AG09309 (cell line): ENCODE measurements at places on chromosomes 2 and 18.
A peak's percentile ranks its signal among the peaks of the same experiment; 100 is the strongest.

GRCh38 chr18:31723990-31724711 is 36.5 kb downstream of the SLC25A52 start:
- DNase-seq, result no peak

- DNase-seq, result no peak
Observed at GRCh38 chr2:215529271-215529670, 93.4 kb upstream of the FN1 start.

DNA sequence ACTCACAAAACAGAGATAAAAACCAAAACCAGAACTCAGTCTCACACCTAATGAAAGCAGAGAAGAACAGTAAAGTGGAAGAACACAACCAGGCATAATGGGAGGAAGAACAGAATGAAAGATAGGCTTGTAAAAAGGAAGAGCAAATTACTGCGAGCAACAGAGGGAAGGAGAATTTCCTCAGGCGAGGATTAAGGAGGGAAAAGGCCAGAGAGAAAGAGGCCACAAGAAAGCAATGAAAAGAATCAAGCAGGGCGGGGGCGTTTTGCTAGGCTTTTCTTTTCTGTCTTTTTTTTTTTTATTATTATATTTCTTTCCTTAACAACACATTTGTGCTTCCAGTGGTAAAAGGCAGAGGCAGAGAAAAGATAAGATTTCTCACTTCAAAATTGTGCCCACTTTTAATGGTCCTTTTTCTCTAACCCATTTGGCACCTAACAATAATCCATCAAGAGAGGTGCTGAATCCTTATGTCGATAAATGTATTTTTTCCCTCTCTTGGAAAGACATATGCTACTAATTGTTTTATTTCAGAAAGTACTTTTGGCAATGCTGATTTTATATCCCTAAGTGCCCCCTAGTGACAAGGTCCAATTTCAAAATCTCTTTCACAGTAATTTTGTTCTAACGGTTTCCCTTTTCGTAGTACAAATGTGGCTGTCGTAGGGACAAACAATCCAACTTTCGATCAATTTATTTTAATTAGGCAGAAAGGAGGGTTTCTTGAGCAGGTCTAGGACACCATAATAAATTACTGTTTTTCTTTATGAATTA is 138.7 kb upstream of the AQP4 start:
- DNase-seq, result peak; percentile 1

GRCh38 chr18:39238981-39239660 is 1673.5 kb upstream of the CELF4 start:
- DNase-seq, result no peak

- DNase-seq, result no peak
Observed at GRCh38 chr18:12283256-12283655, 24.8 kb upstream of the TUBB6 start.

DNA sequence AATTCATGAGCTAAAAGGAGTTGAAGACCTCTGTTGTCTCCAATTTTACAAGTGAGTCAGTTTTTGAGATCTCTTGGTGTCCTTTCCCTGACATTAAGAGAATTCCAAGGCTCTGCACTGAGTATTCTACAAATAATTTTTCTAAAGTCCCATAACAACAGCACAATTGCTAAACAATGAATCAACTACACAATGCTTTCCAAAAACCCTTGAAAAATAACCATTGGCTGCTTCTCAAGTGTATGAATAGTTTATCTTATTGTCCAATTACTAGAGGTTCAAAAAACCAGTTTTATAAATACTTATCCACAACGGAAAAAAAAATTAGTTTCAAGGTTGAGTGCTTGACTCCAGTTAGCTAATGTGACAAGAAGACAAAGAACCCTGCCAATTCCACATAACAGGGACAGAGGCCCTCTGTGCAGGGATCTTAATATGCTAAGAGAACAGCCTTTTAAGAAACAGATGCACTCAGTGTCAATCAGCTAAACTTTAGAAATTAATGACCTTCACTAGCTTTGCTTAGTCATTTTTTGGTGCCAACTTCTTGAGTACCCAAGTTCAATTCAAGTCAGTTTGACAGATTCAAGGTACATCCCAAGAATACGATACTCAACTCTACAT is 266.6 kb upstream of the CYP26B1 start:
- no peak for DNase-seq

DNA sequence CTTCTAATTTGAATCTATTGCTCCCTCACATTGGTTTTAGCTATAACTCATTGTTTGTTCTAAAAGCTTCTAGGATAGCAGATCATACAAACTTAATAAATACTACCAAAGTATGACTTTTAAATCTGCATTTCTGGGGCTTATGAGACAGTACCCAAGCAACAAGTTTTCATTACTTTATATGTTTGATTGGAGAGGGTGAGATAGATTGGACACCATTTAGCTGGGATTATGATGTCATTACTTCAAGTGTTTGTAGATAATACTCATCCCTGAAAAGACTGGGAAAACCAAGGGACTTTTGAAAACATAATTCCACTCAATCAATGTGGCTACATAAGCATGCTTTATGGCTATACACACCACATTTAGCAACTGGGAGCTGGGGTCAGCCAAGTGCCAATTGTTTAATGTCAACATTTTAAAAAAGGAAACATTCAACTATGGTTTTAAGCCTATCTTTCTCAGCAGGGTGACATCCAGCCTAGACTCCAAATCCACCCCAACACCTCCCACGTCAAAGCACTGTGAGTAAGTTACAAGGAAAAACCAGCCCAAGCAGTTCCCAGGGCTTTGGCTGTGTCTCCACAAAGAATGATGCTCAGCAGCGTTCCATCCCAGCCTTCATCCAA is 119.9 kb downstream of the ETAA1 start:
- DNase-seq, result peak; percentile 72

DNA sequence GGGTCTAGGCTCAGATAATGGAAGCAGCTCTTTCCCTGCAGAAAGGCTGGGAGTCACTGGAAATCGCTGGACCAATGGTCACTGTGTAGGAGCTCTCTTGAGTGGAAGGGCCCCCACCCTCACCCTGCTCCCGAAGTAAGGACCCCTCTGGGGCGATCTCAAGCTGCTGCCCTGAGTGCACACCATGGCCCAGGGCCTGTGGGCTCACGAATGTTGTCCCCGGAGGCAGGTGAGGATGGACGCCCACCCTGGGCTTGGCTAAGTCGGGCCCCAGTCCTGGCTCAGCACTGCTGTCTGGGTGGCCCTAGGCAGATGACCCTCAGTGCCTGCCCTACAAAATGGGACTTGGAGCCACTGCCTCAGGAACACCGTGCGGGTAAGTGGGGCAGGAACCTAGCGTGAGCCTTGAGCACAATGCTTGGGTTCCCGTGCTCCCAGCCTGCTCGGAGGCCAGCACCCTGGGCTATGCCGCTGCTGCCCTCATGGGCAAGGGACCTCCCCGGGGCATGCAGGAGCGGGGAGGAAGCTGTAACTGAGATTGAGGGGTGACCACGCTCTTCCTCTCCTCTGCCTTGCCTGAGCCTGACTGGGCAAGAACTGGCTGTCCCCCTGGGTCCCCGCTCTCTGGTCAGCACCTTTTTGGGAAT is 3.7 kb downstream of the D2HGDH start:
- DNase-seq, result no peak

GRCh38 chr2:143401861-143402260 is 272.6 kb downstream of the ARHGAP15 start:
- DNase-seq, result no peak

- DNase-seq, result no peak
Observed at GRCh38 chr18:27666016-27666415, 480.9 kb upstream of the CHST9 start.

DNA sequence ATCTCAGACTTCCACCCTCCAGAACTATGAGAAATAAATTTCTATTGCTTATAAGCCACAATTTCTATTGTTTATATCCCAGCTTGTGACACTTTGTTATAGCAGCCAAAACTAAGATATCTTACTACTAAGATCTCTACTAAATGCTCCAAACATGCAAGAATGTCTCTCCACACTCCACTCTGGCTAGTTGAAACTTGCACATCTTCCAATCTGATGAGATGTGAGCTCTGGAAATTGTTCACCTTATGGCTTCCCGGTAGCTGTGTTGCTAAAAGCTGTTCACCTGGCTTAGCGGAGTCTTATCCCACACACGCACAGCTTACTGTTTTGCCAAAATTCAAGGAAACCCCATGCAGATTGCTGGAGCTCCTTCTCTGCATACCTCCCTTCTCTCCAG is 43.9 kb downstream of the PKDCC start:
- DNase-seq, result no peak

- DNase-seq, result no peak
Observed at GRCh38 chr2:199659207-199659606, 191.8 kb downstream of the FTCDNL1 start.

- DNase-seq, result no peak
Observed at GRCh38 chr2:64420677-64421076, 33.3 kb upstream of the LGALSL start.

GRCh38 chr2:61478086-61478485 is 7.2 kb upstream of the USP34 start:
- DNase-seq, result no peak

GRCh38 chr2:229674830-229675530 is 39.4 kb downstream of the DNER start:
- no peak for DNase-seq

GRCh38 chr2:237533668-237534161 is 32.7 kb upstream of the PRLH start:
- no peak for DNase-seq

DNA sequence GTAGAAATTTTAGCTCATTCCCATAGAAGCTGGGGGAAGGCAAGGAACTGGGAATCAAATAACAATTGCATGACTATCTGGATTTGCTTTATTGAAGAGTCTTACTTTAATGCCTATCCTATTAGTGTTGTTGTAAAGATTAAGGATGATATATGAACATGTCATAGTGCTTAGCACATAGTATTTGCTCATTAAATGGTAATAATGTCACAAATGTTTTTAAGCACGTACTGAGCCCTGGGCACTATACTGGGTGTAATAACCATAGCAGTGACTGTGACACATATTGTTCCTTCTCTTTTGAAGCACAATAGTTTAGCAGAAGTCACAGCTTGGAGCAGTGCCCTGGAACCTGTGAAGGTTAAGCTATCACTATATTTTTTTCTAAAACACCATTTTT is 47.2 kb upstream of the DTNB start:
- no peak for DNase-seq

GRCh38 chr2:143881246-143881645 is 638.7 kb downstream of the ZEB2 start:
- no peak for DNase-seq

DNA sequence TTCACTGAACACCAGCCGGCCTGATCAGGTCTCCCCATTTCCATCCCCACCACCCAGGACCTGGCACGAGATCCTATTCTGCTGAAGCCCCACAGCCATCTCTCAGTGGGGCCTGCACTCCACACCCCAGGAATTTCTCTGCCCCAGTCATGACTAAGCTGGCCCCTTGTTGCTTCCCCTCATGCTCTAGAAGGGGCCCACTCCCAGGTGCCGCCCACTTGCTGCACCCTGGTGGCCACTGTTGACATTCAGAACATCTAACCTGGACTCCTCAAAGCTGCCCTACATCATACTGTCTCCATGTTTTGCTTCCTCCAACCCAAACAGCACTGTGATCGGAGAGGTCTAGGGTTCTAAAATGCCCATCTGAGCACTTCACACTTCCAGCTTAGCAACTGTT is 90.7 kb upstream of the KLHL29 start:
- DNase-seq, result no peak

DNA sequence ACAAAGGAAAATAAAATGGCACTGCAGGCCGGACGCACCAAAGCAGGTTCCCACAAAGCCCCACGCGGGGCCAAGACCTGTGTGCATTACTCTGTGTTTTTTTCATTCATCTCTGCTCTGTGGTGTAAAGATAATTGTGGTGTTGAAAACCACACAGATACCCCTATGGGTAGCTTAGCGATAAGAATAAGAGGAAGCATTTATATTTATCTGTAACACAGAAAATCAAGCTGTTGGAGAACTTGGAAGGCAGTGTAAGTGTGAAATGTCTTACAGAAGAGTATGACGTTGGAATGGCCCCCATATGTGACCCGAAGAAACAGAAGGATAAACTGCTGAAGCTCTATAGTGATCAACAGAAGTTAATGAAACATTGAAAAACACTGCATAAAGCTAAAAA is 20.3 kb upstream of the MARCO start:
- no peak for DNase-seq

DNA sequence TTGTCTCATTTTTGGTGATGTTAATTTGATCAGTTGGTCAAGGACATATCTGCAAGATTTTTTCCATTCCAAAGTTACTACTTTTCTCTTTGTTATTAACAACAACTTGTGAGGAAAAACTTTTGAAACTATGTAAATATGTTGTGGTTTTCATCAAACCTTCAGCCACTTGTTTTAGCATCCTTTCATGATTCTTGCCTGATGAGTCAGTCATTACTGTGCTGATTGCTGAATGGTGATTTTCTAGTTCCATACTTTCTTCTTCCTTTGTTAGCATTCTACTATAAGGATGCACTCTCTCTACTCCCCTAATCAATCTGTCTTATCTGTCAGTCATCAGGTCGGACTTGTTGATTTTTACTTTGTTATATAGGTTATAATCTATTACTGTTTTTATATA is 10.9 kb downstream of the TMEM87B start:
- peak; percentile 52 for DNase-seq

DNA sequence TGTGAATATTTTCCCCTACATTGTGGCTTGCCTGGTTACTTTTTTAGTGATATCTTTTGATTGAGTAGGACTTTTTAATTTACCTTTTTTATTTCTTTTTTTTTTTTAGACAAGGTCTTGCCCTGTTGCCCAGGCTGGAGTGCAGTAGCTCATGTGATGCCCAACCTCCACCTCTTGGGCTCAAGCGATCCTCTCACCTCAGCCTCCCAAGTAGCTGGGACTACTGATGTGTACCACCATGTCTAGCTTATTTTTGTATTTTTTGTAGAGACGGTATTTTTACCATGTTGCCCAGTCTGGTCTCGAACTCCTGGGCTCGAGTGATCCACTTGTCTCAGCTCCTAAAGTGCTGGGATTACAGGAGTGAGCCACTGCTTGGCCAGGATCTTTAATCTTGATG is 25.3 kb downstream of the EML4 start:
- no peak for DNase-seq

DNA sequence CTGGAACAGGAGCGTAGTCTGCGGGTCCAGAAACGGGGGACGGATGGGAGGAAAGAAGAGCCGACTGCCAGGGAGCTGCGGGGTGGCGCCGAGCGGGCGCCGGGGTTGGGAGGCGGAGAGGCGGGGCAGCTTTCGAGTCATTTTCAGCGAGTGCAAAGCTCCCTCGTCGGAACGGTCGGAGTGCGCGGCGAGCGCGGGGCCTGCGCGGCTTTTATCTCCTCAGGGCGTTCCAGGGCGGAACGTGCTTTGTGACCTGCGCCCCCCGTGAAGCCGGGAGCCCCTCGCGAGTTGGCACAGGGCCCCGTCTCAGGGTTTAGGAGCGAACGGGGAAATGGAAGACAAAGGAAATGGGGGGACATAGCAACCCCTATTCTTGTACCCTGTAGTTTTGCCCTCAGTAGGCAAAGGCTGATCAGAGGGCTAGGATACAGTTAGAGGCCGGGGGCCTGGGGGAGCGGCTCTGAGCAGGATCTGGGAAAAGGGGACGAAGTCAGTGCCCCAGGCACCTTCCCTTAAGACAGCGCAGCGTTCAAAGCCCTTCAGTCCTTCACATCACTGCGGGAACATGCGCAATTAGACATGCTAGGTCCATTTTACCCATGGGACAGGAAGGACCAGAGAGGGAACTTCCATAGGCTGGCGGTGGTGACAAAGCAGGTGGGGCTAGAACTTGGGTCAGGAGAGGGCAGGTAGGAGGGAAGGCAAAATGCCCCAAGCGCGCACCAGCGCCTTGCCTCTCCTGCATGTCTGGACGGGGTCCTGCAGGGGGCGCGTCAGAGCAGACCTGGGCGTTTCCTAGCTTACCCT is 60.1 kb upstream of the IL1RL1 start:
- DNase-seq, result no peak

- no peak for DNase-seq
Observed at GRCh38 chr2:85692039-85692645, 2.0 kb upstream of the GNLY start.

GRCh38 chr18:74040008-74040407 is 107.6 kb downstream of the FBXO15 start:
- no peak for DNase-seq
